ENCODE measurements at places on chromosomes 5 and 9.

GRCh38 chr5:128358826-128359225 is 179.2 kb downstream of the FBN2 start:
- DNase-seq: no peak

DNA sequence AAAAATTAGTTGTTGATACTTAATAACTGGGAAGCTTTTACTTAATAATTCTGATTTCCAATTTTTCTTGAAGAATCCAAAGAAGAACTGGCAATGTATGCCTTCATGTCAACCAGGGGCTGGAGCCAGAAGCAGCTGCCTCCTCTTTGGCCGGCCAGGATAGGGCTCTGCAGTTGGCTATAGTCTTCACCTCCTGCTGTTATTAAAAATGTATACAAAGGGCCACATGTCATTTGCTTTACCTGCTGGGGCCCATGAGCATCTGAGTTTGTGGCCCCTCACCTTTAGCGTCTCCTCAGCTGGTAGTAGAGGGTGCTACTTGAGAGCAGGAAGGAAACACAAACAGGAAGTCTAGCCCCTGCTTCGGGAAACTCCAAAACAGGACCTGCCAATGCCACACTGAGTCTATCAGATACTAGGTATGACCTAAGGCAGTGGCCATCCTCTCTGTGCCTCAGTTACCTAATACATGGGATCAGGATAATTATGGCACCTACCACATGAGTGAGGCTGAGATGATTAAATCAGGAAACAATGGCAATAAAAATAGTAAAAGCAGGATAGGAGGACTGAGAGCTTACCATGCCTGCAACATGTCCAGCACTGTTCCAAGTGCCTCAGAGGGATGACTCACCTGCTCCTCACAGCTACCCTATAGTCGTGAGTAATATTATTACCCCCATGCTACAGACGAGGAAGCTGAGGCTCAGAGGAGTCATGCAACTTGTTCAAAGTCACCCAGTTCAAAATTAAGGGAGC is 21.3 kb downstream of the CCDC69 start:
- no peak for DNase-seq

DNA sequence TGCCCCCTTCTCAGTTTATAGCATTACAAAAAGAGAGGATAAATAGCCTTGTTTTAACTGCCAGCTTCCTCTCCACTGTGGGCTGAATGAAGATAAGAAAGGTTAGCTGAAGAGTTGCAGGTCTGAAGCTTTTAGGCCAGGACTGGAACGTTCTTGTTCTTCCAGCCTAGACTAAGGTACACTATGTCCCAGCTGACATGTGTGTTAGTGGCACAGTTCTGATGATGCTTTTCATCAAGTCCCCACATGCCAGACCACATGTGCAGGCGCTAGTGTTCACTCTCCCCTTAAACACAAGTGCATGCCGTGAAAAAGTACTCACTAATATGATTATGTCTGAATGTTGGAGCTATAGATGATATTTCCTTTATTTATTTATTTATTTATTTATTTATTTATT is 40.7 kb downstream of the STXBP1 start:
- no peak for DNase-seq

GRCh38 chr9:13089666-13090065 is 189.8 kb downstream of the MPDZ start:
- no peak for DNase-seq

- DNase-seq: no peak
Observed at GRCh38 chr9:79352322-79352721, 219.4 kb upstream of the TLE4 start.

- DNase-seq: no peak
Observed at GRCh38 chr5:24376616-24377015, 268.2 kb downstream of the CDH10 start.

DNA sequence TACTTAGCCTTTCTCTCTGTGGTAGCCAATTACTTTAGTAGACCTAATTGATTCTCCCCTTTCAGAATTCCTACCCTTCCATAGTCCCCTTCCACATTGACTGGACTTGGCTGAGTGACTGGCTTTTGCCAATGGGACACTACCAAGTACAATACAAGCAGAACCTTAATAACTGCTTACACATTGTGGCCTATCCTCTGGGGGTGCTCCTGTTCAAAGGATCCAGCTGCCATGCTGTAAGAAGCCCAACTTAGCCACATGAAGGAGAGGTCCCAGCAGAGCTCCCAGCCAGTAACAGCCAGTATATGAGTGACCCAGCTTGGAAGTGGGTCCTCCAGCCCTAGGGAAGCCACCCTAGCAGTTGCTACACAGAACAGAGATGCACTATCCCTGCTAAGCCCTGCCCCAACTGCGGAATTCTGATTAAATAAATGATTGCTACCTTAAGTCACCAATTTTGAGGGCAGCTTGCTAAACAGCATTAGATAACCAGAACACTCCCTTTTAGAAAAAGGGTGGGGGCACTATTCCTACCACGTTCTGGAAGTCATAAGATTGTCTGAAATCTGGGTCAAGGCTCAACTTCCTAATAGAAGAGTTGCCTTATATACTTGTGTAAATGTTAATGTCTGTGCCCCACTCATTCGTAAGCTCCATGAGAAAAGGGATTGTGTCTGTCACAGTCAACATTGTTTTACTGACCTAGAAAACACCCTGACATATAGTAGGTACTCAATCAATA is 11.1 kb upstream of the APTX start:
- no peak for DNase-seq

DNA sequence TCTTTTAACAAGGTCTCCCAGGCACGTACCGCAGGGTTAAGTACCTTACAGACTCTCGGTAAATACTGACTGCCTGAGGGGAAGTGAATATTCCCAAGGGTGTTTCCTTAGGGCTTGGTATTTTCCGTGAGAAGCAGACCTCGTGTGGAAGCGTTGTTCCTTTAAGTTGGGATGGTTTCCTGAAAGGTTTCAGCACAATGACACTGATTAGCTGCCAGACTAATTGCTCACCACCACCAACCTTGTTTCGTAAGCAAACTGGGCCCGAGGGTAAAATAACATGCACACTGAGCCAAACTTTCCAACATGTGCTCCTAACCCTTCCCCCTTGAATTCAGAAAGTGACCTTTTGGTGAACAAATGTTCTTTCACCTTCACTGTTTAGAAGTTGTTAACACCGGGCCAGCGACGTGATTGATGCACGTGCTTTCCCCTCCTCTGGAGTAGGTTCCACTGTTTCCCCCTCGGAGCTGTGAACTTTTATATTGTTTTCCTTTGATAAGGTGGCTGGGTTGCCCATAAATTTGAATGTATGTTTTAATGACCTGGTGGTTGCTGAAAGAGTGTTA is 128.1 kb upstream of the RPS23 start:
- no peak for DNase-seq

GRCh38 chr9:121743441-121744001 is 92.1 kb downstream of the DAB2IP start:
- no peak for DNase-seq

DNA sequence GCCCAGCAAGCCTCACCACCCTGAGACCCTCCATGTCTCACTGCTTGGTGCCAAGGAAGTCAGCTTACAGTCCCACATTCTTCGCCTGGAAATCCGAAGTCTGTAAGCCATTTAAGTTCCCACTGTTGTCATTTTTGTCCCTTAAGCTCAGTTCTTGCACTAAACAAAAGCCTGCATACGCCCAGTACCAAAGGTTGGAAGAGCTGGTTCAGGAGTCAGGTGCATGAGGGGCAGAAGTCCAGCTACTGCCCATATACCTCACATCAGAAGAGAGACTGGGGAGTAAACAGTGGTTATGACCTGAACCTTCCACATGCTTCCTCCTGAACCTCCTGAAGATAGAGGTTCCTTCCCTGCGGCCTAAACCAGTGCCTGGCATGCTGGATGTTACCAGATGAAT is 146.0 kb downstream of the FRMD3 start:
- DNase-seq: no peak

GRCh38 chr5:82446809-82447208 is 168.7 kb upstream of the RPS23 start:
- no peak for DNase-seq

- DNase-seq: no peak
Observed at GRCh38 chr5:73337586-73338255, 110.9 kb downstream of the FOXD1 start.

- DNase-seq: no peak
Observed at GRCh38 chr5:119578937-119579336, 50.4 kb upstream of the FAM170A start.

GRCh38 chr5:104967806-104968410 is 1405.3 kb upstream of the NUDT12 start:
- no peak for DNase-seq

- no peak for DNase-seq
Observed at GRCh38 chr9:83423815-83424707, 114.1 kb downstream of the FRMD3 start.

DNA sequence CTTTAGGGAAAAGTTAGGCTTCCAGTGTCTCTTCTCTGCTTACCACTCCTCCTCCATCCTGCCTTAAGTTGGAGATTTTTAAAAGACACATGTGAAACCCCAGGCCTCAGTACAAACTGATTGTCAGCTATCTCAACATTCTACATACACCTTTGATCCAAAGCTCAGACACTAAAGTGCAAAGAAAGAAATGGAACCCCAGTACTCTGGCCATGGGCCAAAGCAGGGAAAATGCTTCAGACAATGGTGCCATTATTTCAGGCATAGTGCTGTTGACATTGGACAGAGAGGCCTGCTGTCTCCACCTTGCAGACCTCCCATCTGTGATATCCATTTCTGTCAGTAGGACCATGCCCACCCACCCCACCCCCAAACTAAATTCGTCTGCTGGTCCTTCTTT is 49.1 kb downstream of the G3BP1 start:
- no peak for DNase-seq

DNA sequence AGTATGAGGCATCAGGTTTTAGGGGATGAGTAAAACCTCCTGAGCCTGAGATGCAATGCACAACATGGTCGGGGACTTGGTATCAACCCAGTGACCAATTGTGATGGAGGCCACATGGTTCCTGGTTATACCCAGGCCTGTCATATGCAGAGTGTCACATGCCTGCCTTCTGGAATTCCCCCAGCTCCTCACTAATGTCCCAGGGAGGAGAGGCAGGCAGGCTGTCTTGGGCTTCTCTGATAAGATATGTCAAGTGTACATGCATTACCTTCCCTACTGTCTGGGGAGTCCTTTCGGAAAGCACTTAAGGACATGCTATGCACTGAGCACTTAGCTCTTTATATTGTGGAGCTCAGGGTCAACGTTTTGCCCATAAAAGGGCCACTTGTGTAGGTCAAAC is 14.2 kb upstream of the PALM2AKAP2 start:
- no peak for DNase-seq

GRCh38 chr9:114725930-114726329 is 43.9 kb upstream of the TEX48 start:
- no peak for DNase-seq

DNA sequence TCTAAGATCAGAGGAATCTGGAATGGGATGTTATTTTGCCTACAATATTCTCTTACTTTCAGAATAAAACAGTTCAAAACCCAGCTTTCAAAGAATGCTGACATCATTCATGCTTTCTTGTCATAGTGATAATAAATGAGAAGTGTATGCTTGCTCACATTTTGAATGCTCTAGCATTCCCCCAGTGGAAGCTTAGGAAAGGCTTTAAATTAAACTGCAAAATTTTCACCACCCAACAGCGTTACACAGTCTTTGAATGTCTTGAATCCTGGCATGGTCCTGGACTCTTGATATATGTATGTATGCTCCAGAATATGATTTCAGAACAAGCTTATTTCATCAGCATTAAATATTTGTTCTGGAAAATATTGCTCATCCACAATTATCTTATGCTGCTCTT is 964.3 kb upstream of the NUDT12 start:
- no peak for DNase-seq

DNA sequence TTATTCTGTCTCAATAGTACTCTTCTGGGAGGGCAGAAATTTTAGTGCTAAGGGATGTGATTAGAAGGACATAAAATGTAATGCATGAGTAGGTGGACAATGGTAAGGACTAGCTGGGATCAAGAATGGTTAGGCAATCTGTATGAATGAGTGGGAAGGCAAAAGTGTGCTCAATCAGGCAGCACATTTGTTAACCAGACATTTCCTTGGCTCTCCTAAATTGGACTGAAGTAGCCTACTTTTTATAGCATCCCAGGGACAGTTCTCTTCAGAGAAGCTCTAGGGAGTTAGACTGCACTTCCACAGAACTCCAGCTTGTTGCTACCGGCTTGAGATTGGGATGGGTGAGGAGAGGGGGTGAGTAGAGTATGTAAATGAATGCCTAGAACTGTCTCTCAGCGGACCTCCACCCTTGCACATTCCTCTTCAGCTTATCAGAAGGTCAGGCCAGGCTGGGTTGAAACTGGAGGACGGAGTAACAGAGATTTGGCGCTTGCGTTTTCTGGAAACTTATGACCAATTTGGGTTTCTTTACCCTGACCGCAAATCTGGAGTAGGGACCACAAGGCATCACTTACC is 19.0 kb upstream of the ARL14EPL start:
- no peak for DNase-seq

GRCh38 chr9:137127301-137128157 is 11.4 kb upstream of the GRIN1 start:
- DNase-seq: no peak

DNA sequence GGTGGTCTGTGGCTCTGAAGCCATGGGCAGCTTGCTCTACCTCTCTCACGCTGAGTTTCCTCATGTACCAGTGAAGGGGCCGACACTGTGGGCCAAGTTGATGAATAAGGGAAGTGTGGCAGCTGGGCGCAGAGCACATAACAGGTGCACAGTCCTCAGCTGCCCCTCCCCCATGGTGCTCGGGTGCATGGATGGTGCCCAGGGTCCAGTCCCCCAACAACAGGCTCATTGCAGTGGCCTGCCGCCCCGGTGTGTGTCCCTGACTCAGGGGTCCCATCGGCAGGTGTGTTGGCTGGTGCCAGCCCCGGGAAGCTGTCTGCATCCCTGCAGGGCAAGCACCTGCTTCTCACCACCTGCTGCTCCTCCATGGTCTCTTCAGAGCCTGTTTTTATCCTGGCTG is 36.6 kb downstream of the COL5A1 start:
- DNase-seq: no peak

All from stimulated activated CD4-positive, alpha-beta T cell treated with anti-CD3 and anti-CD28 coated beads, TNF-alpha, amount 100 ng/mL, for 1 hour (primary cell).